Umbilical cord (tissue), 2 donors: ENCODE measurements at places on chromosomes 12 and 14. TPM values are rescaled to one million over a fixed set of nuclear protein-coding genes. Genes with fewer than 3 reads are reported as not detected.

DNA sequence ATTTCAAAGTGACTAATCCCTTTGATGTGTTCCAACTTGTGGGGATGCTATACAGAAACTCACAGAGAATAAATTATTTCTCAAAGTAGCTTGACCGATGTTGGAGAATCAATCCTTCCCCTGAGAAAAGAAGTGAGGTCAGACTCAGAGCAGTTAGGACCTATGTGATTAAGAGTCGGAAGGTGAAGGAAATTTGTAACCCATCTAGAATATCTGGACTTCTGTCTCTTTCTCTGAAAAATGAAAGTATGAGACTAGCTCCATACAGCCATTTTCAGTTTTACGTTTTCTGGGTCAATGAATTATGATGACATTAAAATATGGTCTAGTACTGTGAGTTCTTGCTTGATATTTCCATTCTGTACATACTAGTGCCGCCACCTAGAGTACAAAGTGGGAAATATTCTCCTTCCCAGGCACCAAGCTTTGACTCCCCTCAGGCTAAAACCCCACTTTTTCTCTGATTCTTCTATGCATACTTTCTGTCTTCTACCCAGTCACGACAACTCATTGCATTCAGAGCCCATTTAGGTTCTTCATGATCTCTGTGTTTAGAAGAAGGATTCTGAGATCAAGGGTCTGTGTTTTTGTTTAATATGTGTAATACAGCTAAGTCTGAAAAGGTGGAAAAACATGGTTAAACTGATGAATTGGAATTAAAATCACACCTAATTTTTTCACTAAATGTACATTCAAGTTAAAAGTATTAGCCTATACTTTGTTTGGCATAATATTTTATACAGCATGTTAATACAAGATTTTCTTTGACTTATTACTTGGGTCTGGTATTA lies 6.9 kb upstream of the NTS start:
- DNase-seq = peak; percentile 73

GRCh38 chr14:95290871-95291431 lies 28.8 kb downstream of the CLMN start:
- DNase-seq = no peak

GRCh38 chr14:63663428-63664341 lies 22.0 kb upstream of the WDR89 start:
- DNase-seq = no peak

DNA sequence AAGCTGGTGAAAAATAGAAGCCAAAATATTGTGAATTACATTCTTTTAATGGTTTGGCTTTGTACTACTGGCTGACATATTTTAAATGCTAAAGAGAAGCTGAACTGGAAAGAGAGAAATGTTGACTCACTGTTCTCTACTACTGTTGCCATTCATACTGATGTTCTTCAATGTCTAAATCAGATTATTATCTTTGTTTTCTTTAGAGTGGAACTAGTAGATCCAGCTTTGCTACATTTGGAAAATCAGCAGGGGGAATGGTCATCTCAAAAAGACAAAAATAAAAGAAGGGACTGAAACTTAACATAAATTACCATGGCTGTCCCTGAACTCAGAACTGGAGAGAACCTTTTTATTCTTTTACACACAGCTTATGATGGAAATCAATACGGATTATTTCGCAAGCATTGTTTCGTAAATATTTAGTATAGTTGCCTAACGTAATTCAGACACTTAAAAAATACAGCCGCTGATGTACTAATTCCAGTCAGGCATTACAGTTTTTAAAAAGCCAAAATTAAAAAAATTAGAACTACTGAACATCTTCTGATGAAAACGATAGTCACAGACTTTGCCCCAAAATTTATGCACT lies 76.3 kb upstream of the OTX2 start:
- no peak for DNase-seq

DNA sequence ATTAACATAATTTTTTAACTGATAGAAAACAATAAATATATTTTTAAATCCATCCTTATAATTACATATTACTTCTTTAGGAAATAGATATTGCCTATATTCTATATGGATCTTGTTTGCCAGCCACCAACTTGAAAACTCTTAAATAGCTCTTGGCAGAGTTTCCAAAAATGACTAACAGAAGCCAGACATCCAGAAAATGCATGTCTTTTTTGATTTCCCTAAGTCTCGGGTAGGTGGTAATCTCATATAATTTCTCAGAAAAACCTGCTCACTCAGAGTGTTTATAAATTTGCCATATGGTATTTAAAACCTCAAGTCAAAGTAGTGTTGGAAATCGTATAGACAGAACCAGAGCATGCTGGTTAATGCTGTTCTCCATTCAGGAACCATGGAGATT lies 360.4 kb upstream of the FOXG1 start:
- DNase-seq = no peak

DNA sequence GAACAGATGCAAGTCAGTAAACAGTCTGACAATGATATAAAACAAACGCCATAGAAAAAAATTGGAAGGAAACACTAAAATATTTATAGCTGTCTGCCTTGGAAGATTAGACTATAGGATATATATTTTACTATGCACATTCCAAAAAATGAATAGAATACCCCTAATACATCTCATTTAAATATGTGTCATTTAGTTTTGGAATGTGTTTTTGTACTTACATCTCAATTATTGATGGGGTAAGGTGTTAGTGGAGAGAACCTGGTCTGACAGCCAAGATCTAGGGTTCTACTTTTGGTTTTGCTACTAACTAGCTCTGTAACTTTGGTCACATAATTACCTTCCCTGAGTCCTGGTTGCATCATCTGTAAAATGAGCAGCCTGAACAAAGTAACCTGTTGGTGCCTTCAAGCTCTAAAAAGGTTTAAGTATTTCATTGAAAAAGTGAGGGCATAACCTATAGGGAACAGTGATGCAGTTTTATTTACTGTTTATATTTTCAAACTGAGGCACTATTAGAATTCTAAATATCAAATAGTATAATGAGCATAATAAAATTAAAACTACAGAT lies 28.6 kb upstream of the SLC6A13 start:
- DNase-seq = no peak

- DNase-seq = no peak
These were observed 64.9 kb downstream of the FBXO33 start for GRCh38 chr14:39367387-39367751.

POTEG gene
- total RNA-seq = 1.2 TPM

RHOJ gene
- total RNA-seq = 4.8 TPM

WIF1 gene
- total RNA-seq = 7.2 TPM

CBLN3 gene
- total RNA-seq = 4.1 TPM

EIF5 gene
- total RNA-seq = 165 TPM
